Stimulated activated naive B cell treated with anti-CD40 and anti-IgM and Interleukin-4, amounts not matched to agents 10 μg/mL and 1 μg/mL and 100 μg/mL, for 72 hours (primary cell): ENCODE measurements at places on chromosomes 12 and 14.
A peak's percentile ranks its signal among the peaks of the same experiment; 100 is the strongest.

- no peak for DNase-seq
- peaks cover 12% of the 10 kb centered on the region for H3K4me1 ChIP-seq
- H3K27ac ChIP-seq = peak overlapping the region; percentile 47
- peaks cover 15% of the 10 kb centered on the region for H3K27me3 ChIP-seq
- H3K36me3 ChIP-seq = peaks cover 30% of the 10 kb centered on the region
- H3K4me3 ChIP-seq = no peak overlapping the region
Measured at GRCh38 chr12:122207391-122207790, 3.9 kb downstream of the B3GNT4 start.

GRCh38 chr12:3680919-3681594 lies 71.9 kb downstream of the CRACR2A start:
- no peak for DNase-seq
- H3K4me1 ChIP-seq = no peaks in the 10 kb centered on the region
- H3K4me3 ChIP-seq = no peak overlapping the region
- peaks cover 54% of the 10 kb centered on the region for H3K36me3 ChIP-seq
- H3K27me3 ChIP-seq = no peaks in the 10 kb centered on the region
- H3K27ac ChIP-seq = no peak overlapping the region

DNA sequence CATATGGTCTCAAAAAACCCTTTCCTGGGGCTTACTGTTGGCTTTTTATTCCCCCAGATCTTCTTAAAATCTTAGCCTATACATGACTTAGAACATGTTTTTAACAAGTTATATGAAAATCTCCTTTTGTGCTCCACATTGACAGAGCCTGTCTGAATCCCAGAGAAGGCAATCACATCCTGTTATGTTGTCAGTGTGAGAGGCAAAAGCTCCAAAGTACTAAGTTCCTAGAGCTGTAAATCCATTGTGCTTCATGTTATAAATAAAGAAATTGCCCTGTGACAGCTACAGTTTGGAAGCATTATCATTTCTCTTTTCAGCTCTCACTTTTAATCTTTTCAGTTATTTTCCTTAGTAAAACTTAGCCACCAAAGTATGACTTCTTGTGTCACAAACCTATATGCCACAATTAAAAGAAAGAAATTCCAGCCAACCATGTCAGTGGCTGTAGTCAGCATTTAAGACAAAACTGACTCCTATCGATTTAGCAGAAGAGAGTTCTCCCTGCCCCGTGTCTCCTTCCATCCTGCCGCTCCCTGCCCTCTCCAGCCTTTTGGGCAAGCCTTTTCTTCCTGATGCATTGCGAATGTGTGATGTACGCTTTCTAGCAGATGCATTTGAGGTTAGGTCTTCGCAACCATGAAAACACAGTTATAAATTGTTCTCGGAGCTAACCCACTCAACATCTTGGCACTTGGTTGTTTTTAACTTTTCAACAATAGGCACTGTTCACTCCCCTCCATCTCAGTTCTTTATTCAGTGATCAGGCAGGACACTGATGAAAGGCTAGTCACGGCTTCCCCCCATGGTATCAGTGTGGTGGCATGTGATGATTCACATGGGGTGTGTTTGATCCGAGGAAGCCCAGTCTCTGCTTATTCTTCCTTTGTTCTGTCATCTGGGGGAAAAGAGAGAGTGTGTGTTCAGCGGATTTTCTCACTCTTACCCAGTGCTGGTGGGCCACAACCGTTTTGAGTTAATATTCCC lies 143.5 kb downstream of the SSPN start:
- no peak overlapping the region for H3K4me3 ChIP-seq
- H3K27me3 ChIP-seq = no peaks in the 10 kb centered on the region
- DNase-seq = no peak
- H3K36me3 ChIP-seq = peaks cover 18% of the 10 kb centered on the region
- no peak overlapping the region for H3K27ac ChIP-seq
- peaks cover 23% of the 10 kb centered on the region for H3K4me1 ChIP-seq

DNA sequence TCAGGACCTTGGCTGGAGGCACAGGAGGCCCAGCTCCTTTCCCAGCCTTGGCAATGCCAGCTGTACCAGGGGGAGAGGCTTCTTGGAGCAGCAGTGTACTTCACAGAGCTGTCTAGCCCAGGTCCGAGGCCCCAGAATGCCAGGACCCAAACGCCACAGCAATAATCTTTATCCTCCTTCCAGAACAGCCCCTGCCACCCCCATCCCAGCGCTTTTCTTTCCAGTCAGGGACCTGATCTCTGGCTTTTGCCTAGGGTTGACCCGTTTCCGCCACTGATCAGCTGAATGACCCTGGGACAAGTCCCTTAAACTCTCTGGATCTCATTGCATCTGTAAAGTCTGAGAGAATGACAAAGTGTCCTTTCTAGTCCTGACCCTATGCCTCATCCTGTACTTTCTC lies 5.1 kb downstream of the LAG3 start:
- H3K27me3 ChIP-seq = peaks cover 59% of the 10 kb centered on the region
- H3K4me3 ChIP-seq = no peak overlapping the region
- H3K36me3 ChIP-seq = peaks cover 2% of the 10 kb centered on the region
- H3K4me1 ChIP-seq = peaks cover 68% of the 10 kb centered on the region
- no peak overlapping the region for H3K27ac ChIP-seq

GRCh38 chr12:84507956-84508850 lies 404.4 kb downstream of the SLC6A15 start:
- no peaks in the 10 kb centered on the region for H3K36me3 ChIP-seq
- peaks cover 1% of the 10 kb centered on the region for H3K4me1 ChIP-seq
- no peak overlapping the region for H3K27ac ChIP-seq
- H3K4me3 ChIP-seq = no peak overlapping the region
- DNase-seq = no peak

DNA sequence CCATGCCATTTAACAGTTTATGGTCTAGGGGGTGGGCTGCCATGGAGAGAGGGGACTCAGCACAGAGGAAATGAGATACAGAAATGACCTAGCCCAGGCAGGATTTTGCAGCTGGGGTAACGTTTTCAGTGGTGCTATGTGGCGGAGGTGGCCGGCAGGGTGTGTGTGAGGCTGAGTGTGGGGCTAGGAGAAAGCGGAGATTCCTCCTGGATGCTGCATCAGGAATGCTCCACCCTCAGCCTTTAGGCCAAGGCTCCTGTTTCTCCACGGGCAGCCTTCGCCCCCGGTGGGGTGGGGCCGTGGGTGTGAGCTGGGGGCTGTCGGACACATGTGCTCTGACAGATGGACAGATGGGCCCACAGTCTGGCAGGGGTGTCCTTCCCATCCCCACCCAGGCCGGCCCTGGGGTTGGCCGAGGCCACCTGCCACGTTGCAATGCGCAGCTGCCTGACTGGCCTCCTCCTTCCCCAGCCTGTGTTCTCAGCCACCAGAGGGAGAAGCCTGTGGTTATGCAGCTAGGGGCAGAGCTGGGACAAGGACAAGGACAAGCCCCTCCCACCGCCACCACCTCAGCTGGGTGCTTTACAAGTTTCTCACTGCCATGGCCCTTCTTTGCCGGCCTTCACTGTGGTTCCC lies 44.3 kb downstream of the TEAD4 start:
- peaks cover 7% of the 10 kb centered on the region for H3K27me3 ChIP-seq
- H3K4me1 ChIP-seq = peaks cover 3% of the 10 kb centered on the region
- DNase-seq = no peak
- no peaks in the 10 kb centered on the region for H3K36me3 ChIP-seq

GRCh38 chr12:132544080-132544397 lies 54.1 kb downstream of the FBRSL1 start:
- H3K4me1 ChIP-seq = peaks cover 4% of the 10 kb centered on the region
- H3K4me3 ChIP-seq = no peak overlapping the region
- no peak overlapping the region for H3K27ac ChIP-seq
- no peaks in the 10 kb centered on the region for H3K27me3 ChIP-seq

GRCh38 chr14:89015016-89015415 lies 190.6 kb downstream of the TTC8 start:
- no peak overlapping the region for H3K4me3 ChIP-seq
- H3K36me3 ChIP-seq = no peaks in the 10 kb centered on the region
- H3K27me3 ChIP-seq = no peaks in the 10 kb centered on the region
- H3K27ac ChIP-seq = no peak overlapping the region
- peaks cover 3% of the 10 kb centered on the region for H3K4me1 ChIP-seq

GRCh38 chr14:61636291-61636690 lies 59.0 kb upstream of the HIF1A start:
- no peak for DNase-seq
- H3K36me3 ChIP-seq = no peaks in the 10 kb centered on the region
- peak overlapping the region; percentile 88 for H3K27ac ChIP-seq
- peaks cover 35% of the 10 kb centered on the region for H3K4me1 ChIP-seq

DNA sequence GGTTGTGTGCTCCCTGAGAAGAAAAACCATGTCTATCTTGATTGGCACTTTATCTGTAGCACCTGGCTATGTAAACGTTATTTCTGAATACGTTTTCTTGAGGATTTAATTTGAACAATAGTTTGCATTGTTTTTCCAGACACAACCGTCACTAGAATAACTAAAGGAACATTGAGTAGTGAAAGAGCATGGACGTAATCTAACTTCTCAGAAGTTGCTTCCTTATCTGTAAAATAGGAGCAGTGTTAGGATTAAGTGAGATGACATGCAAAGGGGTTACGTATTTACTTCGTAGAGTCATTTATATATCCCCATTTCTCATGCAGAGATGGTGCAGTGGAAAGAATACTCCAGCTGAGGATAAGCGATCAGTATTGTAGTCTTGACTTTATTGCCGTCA lies 8.1 kb downstream of the AEBP2 start:
- peaks cover 53% of the 10 kb centered on the region for H3K4me1 ChIP-seq
- H3K36me3 ChIP-seq = peaks cover 40% of the 10 kb centered on the region
- no peaks in the 10 kb centered on the region for H3K27me3 ChIP-seq
- no peak overlapping the region for H3K4me3 ChIP-seq
- H3K27ac ChIP-seq = no peak overlapping the region
- DNase-seq = no peak

- no peaks in the 10 kb centered on the region for H3K4me1 ChIP-seq
- H3K27me3 ChIP-seq = no peaks in the 10 kb centered on the region
- H3K27ac ChIP-seq = no peak overlapping the region
- peaks cover 30% of the 10 kb centered on the region for H3K36me3 ChIP-seq
- no peak overlapping the region for H3K4me3 ChIP-seq
Measured at GRCh38 chr14:35669782-35670181, 135.8 kb downstream of the INSM2 start.

- H3K27me3 ChIP-seq = peaks cover 48% of the 10 kb centered on the region
- peaks cover 35% of the 10 kb centered on the region for H3K4me1 ChIP-seq
- H3K27ac ChIP-seq = no peak overlapping the region
- no peaks in the 10 kb centered on the region for H3K36me3 ChIP-seq
- no peak for DNase-seq
Measured at GRCh38 chr14:96192975-96193805, 11.4 kb upstream of the BDKRB2 start.

- no peaks in the 10 kb centered on the region for H3K27me3 ChIP-seq
- no peaks in the 10 kb centered on the region for H3K36me3 ChIP-seq
- no peaks in the 10 kb centered on the region for H3K4me1 ChIP-seq
- H3K4me3 ChIP-seq = no peak overlapping the region
- DNase-seq = no peak
- H3K27ac ChIP-seq = no peak overlapping the region
Measured at GRCh38 chr12:41903014-41903708, 241.5 kb downstream of the GXYLT1 start.

- H3K4me3 ChIP-seq = no peak overlapping the region
- H3K27ac ChIP-seq = no peak overlapping the region
- no peaks in the 10 kb centered on the region for H3K36me3 ChIP-seq
- no peaks in the 10 kb centered on the region for H3K4me1 ChIP-seq
Measured at GRCh38 chr14:51004801-51005526, 60.7 kb upstream of the PYGL start.

- DNase-seq = no peak
- H3K27me3 ChIP-seq = no peaks in the 10 kb centered on the region
- no peak overlapping the region for H3K27ac ChIP-seq
- peak overlapping the region; percentile 91 for H3K4me3 ChIP-seq
- no peaks in the 10 kb centered on the region for H3K36me3 ChIP-seq
- peaks cover 35% of the 10 kb centered on the region for H3K4me1 ChIP-seq
Measured at GRCh38 chr14:61470261-61470960, 149.0 kb downstream of the PRKCH start.

GRCh38 chr12:106301241-106301610 lies 1.3 kb upstream of the TCP11L2 start:
- peak overlapping the region; percentile 86 for H3K4me3 ChIP-seq
- no peaks in the 10 kb centered on the region for H3K27me3 ChIP-seq
- DNase-seq = no peak
- peaks cover 57% of the 10 kb centered on the region for H3K4me1 ChIP-seq
- peak overlapping the region; percentile 96 for H3K27ac ChIP-seq

- no peak overlapping the region for H3K27ac ChIP-seq
- DNase-seq = no peak
- no peaks in the 10 kb centered on the region for H3K36me3 ChIP-seq
- H3K27me3 ChIP-seq = peaks cover 4% of the 10 kb centered on the region
- H3K4me3 ChIP-seq = no peak overlapping the region
Measured at GRCh38 chr12:70603044-70603443, 34.2 kb downstream of the PTPRB start.

- no peaks in the 10 kb centered on the region for H3K27me3 ChIP-seq
- H3K4me1 ChIP-seq = peaks cover 3% of the 10 kb centered on the region
- DNase-seq = no peak
- H3K27ac ChIP-seq = no peak overlapping the region
- peaks cover 8% of the 10 kb centered on the region for H3K36me3 ChIP-seq
Measured at GRCh38 chr12:46574847-46575246, 202.3 kb upstream of the SLC38A2 start.

GRCh38 chr14:71005076-71005475 lies 97.8 kb downstream of the PCNX1 start:
- H3K4me1 ChIP-seq = peaks cover 3% of the 10 kb centered on the region
- DNase-seq = no peak
- H3K27me3 ChIP-seq = no peaks in the 10 kb centered on the region
- no peak overlapping the region for H3K4me3 ChIP-seq

DNA sequence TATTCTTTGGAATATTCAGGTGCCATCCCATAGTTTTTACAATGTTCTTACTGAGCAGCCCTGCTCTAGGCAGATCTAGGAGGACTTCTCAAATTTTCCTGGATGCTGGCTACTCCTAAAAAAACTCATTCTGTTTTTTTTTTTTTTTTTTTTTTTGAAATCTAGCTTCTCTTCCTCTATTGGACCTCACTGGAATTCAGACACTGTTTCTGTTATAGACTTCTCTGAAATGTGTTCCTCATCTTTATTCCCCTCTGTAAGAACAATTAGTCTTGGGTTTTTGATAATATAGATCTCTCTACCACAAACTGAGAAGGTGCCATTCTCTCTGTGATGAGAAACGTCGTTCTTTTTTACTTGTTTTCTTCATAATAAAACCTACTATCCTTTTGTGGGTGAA lies 115.3 kb upstream of the CCND2 start:
- H3K4me1 ChIP-seq = peaks cover 30% of the 10 kb centered on the region
- H3K36me3 ChIP-seq = no peaks in the 10 kb centered on the region
- H3K27me3 ChIP-seq = no peaks in the 10 kb centered on the region

- DNase-seq = no peak
- H3K4me1 ChIP-seq = peaks cover 2% of the 10 kb centered on the region
- H3K27ac ChIP-seq = no peak overlapping the region
- no peaks in the 10 kb centered on the region for H3K27me3 ChIP-seq
- no peaks in the 10 kb centered on the region for H3K36me3 ChIP-seq
Measured at GRCh38 chr12:78392918-78393317, 471.7 kb upstream of the SYT1 start.
